ENCODE measurements at places on chromosomes 6 and 20.
A peak's percentile ranks its signal among the peaks of the same experiment; 100 is the strongest.

DNA sequence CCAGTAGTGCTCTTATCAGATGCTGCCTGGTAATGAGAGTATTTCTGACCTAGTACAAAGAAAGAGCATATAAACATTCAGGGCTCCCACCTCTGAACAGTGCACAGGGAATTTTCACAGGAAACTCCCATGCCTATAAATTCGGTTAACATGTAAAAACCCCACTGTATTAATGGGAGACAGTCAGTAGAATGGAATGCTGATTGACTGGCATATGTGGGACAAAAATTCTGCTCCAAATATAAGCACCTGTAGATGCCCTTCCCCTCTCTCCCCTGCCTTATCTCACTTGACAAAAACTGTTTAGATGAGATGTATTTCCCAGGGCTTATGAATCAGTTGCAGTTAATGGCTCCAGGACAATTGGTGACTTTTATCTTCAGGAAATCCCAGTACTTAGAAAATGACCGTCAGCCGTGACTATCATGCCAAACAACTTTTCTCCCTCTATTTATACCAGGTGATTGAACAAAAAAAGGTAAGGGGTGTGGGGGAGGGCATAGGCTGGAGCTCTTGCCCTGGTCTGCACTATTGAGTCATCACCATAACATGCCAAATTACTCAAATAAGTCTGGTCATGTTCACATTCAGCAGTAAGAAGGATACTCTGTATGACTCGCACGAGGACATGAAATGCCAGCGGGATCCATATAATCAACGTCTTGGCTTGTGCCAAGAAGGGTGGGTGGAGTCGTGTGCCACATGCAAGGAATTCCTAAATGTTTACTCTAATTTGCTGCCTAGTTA, 176.4 kb upstream of the BMP2 start:
- peak; percentile 57 for DNase-seq

- DNase-seq: no peak
These were observed 6.9 kb downstream of the ENPP3 start for GRCh38 chr6:131643855-131644460.

- no peak for DNase-seq
These were observed 3.5 kb upstream of the UBE2V1 start for GRCh38 chr20:50116368-50116999.

DNA sequence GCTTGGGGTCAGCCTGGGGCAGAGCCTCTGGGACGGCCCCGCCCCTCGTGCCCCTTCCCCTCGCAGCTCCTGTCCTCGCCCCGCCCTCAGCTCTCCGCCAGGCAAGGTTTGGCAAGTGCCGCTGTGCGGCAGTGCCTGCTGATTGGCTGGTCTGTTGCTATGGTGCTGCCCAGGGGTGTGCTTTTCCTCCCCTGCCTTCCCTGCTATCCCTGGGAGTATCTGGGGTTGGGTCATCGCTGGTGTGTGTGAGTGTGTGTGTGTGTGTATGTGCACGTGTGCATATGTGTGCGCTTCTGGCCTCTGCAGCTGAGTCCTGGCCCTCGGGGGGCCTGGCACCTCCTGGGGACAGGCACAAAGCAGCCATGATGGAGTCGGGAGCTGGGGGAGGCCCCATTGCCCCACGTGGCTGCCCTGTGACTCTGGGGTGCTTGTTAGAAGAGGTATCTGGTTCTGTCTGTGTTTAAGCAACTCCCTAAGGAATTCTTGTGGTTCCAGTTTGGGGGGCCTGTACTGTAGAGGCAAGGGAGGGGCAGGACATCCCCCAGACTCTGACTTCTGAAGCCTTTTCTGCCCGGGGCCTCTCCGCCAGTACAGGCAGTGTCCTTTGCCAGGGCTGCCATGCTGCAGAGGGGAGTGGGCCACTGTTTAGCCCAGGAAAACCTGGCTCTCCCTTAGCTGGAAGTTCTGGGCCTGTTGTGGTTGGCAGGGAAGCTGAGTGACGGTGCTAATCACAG, 6.9 kb downstream of the RTEL1 start:
- DNase-seq: no peak

- no peak for DNase-seq
These were observed 171.3 kb downstream of the CD83 start for GRCh38 chr6:14288910-14289309.

DNA sequence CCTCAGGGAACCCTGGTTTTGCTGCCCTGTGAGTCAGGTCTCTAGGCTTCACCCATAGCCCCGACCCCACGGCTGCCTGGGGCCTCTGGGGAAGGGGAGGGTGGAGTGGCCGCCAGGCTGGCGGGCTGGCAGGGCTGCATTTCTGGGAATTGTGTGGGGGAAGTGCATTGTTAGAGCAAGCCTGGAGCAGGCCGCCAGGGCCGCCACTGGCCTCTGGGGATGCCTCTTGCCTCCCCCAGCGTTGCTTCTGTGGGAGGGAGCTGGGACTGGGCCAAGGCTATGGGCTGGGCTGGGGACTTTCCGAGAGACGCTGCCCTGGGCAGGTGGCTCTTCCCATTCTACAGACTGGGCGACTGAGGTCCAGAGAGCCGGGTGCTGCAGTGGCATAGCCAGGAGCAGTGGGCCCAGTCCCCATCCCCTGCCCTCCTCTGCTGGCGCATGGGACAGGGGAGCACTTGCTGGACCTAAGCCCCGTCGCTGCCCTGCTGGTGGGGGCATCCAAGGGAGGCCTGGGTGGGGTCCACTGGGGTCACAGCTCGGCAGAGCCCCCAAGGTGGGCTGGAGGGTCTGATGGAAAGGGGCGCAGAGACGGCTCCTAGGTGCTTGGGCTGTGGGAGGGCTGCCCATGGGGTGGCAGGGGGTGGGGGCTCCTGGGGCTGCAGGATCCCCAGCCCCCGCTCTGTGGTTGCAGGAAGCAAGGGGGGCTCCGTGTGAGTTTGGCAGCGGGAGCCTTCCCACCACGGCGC, 6.6 kb upstream of the SOX18 start:
- DNase-seq: no peak

GRCh38 chr20:39130627-39131026, 168.5 kb downstream of the DHX35 start:
- no peak for DNase-seq

DNA sequence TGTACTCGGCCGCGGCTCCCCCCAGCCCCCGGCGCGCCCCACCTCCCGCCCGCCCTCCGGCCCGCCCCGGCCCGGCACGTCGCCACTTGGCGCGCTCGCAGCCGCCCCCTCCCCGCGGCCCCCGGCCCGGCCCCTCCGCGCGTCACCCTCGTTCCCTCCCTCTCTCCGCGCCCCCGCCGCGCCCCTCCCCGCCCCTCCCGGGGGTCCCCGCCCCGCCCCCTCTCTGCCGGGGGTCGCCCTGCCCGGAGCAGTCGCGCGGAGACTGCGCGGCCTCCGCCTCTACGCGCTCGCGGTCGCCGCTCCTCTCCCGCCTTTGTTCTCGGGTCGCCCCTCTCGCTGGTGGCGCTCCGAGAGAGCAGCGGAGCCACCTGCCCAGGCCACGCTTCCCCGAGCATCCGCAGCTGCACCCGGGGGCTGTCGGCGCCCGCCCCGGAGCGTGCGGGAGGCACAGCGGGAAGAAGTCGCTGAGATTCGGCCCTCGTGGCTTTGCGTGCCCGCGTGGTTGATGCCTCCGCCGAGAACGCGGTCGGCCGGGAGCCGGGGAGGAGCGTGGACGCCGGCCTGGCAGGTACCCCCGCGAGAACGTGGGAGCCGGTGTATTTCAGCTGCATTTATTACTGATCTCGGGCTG, at the start of gene PHF10:
PHF10 (minus strand) TSS at position 7 of the 631 bp plus-strand sequence. CDS start 569 bp downstream, outside the sequence.
- peak; percentile 48 for DNase-seq

DNA sequence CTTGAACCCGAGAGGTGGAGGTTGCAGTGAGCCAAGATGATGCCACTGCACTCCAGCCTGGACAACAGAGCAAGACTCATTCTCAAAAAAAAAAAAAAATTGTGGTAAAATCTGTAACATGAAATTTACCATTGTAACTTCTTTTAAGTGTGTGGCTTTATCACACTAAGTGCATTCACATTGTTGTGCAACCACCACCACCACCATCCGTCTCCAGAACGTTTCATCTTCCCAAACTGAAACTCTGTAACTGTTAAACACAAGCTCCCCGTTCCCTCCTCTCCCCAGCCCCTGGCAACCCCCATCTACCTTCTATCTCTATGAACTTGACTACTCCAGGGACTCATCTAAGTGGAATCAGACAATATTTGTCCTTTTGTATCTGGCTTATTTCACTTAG, 29.7 kb downstream of the PDRG1 start:
- DNase-seq: no peak

- DNase-seq: no peak
These were observed 3.3 kb downstream of the PTPRK start for GRCh38 chr6:128517124-128517523.

DNA sequence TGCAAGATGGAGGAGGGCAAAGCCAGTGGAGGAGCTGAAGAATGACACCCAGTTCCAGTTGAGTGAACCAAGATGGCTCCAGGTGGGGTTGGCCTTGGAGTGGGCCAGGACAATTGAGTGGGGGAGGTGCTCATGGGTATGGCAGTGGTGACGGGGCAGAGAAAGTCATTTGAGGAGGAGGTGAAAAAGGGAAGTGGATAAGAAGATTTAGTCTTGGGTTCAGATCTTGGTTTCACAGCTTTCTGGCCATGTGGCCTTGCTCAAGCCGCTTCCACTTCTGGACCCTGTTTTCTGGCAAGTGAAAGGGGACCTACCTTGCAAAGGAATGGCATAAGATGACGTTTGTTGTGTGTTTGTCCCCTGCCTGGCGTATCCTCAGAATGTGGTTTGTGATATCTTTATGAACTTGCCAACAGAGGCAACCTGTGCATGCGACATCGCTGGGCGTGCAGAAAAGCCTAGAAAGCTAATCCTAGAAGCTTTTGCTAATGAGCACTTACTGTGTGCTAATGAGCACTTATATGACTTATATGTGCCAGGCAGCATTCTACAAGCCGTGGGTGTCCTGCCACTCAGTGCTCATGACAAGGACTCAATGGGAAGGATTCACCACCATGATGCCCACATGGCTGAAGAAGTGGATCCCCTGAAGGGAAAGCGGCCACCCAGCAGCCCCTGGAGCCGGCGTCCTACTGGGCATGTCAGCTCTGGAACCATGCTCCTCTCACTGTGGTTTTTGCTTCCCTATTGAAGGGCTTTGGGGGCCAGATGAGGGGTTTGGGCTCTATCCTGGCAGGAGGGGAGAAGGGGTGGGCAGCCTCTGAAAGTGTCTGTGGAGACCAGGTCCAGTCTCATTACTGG, 23.6 kb upstream of the STX16 start:
- DNase-seq: no peak

DNA sequence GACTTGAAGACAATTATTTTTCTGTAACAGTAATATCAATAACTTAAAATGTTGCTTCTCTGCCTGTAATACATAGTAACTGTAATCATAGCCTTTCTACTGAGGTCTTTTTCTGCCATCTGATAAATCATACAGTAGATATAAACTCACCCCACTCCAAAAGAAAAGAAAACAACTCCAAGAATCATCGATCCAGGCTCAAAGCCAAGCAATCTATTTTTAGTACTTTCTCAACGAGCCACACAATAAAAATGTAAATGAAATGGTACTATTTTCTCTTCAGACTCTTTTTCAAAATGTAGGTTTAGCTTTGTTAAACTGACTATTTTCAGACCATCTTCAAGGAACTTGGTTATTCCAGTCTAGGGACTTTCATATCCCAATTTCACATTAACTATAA, 493.3 kb downstream of the ADGRB3 start:
- no peak for DNase-seq

- no peak for DNase-seq
These were observed 83.3 kb downstream of the CHD6 start for GRCh38 chr20:41534842-41535241.

GRCh38 chr6:168890981-168891365, 362.7 kb downstream of the THBS2 start:
- DNase-seq: no peak

DNA sequence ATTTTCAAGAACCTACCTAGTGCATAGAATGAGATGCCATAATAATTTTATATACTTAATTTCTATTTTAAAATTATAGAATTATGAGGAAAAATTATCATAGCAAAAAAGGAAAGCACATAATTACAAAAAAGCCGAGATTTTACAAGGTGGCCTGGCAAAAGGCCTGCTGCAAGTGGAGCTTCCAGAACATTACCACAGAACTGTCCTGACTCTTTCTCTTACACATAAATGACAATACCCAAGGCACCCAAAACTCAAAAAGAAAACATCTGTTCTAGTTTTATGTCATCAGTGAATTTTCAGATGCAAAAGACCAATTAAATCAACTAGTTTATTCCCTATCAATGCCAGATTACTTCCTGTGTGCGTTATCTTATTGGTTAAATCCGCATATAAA, 74.2 kb downstream of the FILIP1 start:
- no peak for DNase-seq

DNA sequence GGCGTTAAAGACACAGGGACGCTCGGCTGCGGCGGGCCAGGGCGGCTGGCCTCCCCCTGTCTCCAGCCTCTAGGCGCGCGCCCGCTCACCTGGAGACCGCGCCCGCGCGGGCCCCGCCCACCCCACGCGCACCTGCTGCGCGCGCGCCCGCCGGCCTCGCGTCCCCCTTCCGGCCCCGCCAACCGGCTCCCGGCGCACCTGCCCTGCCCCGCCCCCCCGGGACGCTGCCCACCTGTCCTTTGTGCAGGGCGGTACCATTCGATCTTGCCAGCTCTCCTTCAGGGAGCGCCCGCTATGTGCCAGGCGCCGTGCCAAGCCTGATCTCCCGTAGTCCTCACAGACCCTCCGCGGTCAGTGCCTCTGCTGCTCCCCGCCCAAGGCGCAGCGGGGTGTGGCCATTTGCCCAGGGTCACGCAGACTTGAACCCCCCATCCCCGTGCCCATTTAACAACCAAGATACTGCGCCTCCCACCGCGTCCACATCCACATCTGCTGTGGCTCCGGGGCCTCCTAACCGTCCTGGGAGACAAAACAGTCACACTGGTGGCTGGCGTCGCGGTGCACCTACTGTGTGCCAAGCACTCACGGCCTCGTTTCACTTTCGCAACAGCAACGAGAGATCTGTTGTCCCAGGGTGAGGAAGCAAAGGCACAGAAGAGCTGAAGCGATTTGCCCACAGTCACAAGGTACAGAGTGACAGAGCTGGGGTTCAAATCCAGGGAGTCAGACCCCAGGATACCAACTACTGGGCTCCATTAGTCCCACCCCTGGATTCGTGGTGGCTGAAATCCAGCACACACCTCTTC, 48.1 kb downstream of the NOL4L start:
- DNase-seq: no peak

- DNase-seq: no peak
These were observed 72.7 kb downstream of the KHDC1L start for GRCh38 chr6:73152556-73152955.

- DNase-seq: no peak
These were observed 386.8 kb downstream of the HDGFL1 start for GRCh38 chr6:22956029-22956681.

GRCh38 chr6:118537574-118537973, 10.5 kb upstream of the PLN start:
- no peak for DNase-seq

GRCh38 chr6:96582436-96582835, 19.5 kb downstream of the FHL5 start:
- no peak for DNase-seq

GRCh38 chr20:36115925-36116324, 38.6 kb upstream of the EPB41L1 start:
- no peak for DNase-seq

GRCh38 chr20:57702091-57702490, 7.7 kb downstream of the PMEPA1 start:
- no peak for DNase-seq

Measured in ACHN (cell line).